ENCODE measurements at places on chromosomes 16 and 17.
A peak's percentile ranks its signal among the peaks of the same experiment; 100 is the strongest.

- DNase-seq: no peak
These were observed 12.6 kb upstream of the OR1F1 start for GRCh38 chr16:3175157-3176093.

DNA sequence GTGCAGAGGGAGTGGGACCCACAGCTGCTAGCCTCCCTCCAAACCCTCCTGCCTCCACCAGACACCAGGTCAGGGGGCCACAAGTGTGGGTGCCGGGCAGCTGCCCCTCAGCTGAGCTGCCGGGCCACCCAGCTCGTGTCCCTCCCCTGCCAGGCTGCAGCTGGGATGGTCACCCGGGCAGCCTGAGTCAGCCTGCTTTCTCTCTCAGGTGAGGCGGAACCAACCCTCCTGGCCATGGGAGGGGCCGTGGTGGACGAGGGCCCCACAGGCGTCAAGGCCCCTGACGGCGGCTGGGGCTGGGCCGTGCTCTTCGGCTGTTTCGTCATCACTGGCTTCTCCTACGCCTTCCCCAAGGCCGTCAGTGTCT, 6.9 kb downstream of the SLC16A3 start:
- DNase-seq: no peak

GRCh38 chr17:14840616-14841231, 424.4 kb downstream of the PMP22 start:
- no peak for DNase-seq

DNA sequence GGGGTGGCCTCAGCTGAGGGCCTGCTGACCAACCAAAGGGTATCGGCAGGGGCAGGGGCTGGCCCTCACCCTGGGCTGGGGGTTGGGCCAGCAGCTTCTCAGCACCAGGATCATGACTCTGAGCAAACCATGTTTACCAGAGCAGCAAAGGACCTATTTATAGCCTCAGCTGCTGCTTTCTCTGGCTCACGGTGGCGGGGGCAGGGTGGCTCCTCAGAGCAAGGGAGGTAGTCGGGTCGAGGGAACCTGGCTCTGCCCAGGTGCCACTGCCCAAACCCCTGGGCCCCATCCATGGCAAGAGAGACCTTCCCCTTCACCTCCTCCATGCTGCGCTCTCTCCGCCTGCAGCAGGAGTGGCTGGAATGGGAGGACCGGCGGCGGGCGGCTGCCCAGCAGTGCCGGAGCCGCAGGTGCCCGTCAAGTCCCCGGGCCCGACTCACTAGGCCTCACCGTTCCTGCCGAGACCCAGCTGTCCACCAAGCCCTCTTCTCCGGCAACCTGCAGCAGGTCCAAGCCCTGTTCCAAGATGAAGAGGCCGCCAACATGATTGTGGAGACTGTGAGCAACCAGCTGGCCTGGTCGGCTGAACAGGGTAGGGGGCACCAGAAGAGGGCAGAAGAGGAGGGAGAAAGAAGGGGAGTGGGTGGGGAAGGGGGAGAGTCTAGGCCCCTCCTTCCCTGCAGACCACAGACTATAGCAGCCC, at the start of gene ASB16:
TSS of gene ASB16 (plus strand) at position 206 of the 703 bp plus-strand sequence. CDS start at position 292, 86 bp downstream.
- no peak for DNase-seq

GRCh38 chr17:16122697-16123434, 92.5 kb downstream of the NCOR1 start:
- no peak for DNase-seq

DNA sequence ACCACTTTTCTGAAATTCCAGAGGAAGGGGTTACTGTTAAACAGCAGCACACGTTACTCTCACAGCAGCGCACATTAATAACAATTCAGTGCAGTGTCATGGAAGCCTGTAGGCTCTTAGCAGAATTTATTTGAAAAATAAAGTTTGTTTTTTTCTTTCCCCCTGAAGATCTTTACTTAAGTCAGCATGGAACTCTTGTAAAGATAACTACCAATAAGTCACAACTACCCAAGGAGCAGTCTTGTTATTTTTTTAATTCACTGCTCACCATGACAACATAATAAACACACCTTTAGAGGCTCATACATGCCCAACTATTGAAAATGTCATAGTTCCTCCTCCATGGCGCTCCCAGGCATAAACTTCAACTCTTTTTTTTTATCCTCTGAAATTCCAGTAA, 31.8 kb upstream of the PSMD7 start:
- DNase-seq: no peak

DNA sequence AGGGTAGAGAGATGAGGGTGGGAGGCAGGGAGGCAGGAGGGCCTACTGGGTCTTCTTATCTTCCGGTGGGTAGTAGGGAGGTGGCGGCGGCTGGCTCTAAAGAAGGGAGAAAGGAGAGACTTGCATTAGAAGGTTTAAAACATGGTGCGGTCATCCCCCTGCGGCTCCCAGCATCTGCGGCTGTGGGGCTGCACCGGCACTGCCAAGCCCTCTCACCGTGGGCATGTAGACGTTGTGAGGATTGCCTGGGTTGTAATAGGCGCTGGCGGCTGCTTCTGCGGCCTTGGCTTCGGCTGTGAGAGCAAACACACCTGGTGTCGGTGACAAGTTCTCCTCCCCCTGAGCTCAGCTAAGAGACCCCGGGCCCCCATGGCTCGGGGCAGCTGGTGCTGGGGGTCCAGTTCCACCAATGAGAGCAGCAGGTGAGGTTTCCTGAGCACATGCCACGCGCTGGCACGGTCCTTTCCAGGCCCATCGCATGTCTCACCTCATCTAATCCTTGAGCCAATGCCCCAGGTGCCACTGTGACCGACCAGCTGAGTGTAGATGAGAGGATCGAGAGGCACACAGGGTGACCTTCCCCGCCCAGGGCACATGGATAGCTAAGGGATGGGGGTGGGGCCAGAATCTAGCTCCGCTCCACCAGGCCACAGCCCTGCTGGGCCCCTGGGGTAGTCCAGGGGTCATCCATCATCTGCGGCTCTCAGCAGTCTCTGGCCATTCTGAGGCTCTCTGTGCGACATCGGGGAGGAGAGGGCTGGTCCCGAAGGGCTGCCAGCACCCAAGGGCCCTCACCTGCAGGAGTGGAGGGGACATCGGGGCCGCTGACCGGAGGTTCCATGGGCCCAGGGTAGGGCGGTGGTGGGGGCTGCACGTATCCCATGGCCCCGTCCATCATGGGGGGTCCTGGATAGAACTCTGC, 2.7 kb upstream of the UNC13D start:
- DNase-seq: no peak

DNA sequence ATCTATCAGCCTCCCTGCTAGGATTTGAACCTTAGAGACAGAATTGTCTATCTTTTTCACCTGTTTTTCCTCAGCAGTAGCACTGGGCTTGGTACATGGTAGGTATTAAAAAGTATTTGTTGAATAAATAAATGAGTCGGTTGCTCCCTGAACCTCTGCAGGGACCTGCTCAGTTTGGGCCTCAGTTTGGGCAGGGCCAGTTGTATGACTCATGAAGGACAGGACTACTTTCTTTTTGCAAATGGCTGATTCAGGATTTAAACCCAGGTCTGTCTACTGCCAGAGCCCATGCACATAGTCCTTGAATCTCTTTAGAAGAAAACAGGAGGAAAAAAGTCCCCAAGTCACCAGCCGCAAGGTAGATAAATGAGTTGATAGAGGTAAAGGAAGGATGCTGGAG, 3.1 kb downstream of the MMP2 start:
- no peak for DNase-seq

- no peak for DNase-seq
These were observed 4.1 kb downstream of the ERAL1 start for GRCh38 chr17:28858801-28859355.

GRCh38 chr17:44464037-44464436, 39.2 kb downstream of the GPATCH8 start:
- no peak for DNase-seq

- DNase-seq: no peak
These were observed 11.5 kb downstream of the CDH16 start for GRCh38 chr16:66906916-66907836.

- DNase-seq: no peak
These were observed 29.3 kb downstream of the PRSS54 start for GRCh38 chr16:58265480-58266052.

DNA sequence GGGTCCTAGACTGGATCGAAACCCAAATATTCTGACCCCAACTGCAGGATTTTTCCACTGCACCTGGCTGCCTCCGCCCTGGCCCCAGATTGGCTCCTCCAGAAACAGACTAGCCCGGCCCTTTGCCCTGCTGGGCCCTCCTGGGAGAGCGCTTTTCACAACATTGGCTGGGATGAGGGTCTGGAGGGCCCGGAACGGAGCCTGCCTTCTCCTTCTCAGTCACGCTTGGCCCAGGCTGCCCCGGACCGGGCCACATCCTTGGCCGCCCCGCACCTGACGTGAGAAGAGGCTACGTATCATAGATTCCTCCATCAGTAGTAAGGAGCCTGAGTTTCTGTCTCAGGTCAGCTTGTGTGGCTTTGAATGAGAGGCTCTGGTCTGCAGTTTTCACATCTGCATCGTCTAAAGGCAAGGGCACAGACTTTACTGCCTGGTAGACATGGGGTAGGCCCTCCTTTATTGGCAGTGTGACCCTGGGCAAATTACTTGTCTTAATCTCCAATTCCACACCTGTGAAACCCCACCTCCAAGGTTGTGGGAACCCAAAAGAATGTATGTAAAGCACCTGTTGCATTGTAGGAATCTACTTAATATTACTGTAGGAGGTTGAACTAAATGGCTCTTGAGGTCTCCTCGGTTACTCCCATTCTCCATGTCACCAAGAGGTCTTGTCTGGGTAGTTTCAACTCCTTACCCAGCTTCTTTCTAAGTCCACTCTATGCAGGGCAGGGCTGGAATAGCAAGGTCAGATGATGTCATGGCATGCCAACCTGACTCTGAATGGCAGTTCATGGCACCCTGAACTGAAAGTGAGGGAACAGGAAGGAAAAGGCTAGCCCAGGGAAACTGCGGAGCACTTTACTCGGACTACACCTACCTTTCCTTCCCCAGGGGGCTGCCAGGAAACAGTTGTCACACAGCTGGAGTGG, 661 bp downstream of the LRRC3C start:
- peak; percentile 82 for DNase-seq

- DNase-seq: no peak
These were observed 1.3 kb upstream of the RILP start for GRCh38 chr17:1650731-1651558.

DNA sequence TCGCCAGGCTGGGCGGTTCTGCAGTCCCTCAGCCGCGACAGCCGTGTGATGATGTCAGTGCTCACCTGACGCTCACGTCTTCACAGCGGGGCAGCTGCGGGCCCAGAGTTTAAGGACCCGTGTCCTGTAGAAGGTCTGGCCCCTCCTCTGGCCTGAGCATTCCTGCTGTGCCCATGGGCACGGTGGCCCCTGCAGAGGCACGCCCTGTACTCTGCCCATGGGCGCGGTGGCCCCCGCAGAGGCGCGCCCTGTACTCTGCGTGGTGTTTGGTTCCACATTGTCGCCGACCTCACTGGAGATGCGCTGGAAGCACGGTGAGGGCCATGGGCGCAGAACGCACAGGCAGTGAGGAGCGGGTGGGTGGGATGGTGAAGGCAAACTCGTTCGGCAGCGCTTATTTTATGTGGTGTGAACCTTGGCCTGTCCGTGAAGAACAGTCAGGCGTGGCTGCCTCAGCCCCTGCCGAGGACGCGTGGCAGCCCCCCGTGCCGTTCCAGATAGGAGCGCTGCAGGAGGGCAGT, 122.0 kb downstream of the BANP start:
- no peak for DNase-seq

- no peak for DNase-seq
These were observed 14.9 kb upstream of the NFATC3 start for GRCh38 chr16:68070249-68070730.

- no peak for DNase-seq
These were observed at the start of gene HELZ for GRCh38 chr17:67245073-67245693. Gene HELZ, minus strand, starts transcription at chr17:67245196. Its CDS starts 26,392 bp downstream, at chr17:67218804.

DNA sequence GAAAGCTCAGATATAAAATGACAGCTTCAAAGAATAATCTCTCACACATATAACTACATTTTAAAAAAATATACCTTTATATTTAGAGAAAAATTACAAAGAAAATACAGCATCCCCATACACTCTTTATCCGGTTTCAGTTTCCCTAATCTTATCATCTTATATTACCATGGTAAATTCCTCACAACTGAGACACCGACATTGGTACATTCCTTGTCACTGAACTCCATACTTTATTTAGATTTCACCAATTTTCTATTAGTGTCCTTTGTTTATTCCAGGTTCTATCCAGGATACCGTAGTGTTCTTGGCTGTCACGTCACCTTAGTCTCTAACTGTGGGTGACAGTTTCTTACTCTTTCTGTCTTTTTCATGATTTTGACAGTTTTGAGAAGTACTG, 22.0 kb upstream of the ABCA10 start:
- DNase-seq: no peak

DNA sequence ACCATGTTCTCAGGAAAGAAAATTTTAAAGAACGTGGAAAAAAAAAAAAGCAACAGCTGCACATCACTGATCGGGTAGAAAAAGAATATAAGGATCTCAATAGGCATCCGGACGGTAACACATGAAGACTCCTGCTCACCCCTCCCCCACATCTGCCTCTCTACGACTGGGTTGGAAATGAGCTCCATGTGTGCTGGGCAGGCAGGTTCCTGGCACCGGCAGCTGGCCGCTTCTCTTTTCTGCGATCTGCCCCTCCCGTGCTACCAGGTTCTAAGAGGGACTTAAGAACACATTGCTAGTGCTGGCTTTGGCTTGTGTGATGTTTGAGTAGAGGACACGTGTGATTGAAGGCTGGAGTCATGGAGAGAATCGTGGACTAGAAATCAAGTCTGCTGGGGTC, 115.5 kb downstream of the AATF start:
- DNase-seq: no peak

Measured in left renal cortex interstitium (tissue), 4 donors.